ENCODE measurements at places on chromosomes 5 and 9. TPM values are rescaled to one million over a fixed set of nuclear protein-coding genes. Genes with fewer than 3 reads are reported as not detected.

DNA sequence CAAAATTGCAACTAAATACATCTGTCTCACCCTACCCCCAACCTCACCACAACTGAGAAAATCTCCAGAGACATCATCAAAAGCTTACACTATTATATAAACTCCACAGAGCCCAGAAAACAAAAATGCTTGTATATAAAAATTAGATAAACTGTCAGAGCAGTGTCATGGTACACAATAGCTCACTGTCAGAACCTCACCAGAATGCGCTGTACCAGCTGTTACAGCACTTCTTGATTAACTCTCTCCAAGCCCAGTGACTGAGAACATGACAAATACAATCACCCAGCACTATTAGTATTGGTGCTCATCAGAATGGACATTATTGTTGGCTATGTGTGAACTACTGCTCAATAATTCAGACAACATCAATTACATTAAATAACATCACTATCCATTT is 65.7 kb downstream of the ZDHHC21 start:
- no peak for DNase-seq

DNA sequence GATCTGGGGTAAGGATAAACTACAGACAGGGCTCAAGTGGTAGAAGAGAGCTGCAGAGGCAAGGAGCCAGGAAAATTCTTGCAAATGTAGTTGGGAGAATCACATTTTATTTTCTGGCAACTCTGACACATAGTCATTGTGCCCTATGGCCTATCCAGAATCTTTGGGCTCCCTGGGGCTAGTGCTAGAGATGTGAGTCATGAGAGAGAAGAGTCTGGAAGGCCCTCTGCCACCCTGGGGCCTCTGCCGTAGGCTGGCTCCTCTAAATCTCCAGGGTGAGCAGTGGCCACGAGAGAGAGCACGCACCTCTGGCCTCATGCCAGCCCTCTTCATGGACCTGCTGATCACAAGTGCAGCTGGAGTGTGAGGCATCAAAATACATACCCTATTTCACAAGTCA is 74.3 kb upstream of the SSBP2 start:
- DNase-seq = no peak

- no peak for DNase-seq
Measured at GRCh38 chr5:53777864-53778618, 217.6 kb downstream of the NDUFS4 start.

GRCh38 chr9:126343271-126343700 is 16.7 kb downstream of the MVB12B start:
- no peak for DNase-seq

- DNase-seq = no peak
Measured at GRCh38 chr5:132987531-132988408, 24.3 kb upstream of the AFF4 start.

Gene TUSC1
- 17.4 TPM for polyA plus RNA-seq

Measured in renal pelvis (tissue), 12 donors.